ENCODE measurements at places on chromosomes 1 and 21.

DNA sequence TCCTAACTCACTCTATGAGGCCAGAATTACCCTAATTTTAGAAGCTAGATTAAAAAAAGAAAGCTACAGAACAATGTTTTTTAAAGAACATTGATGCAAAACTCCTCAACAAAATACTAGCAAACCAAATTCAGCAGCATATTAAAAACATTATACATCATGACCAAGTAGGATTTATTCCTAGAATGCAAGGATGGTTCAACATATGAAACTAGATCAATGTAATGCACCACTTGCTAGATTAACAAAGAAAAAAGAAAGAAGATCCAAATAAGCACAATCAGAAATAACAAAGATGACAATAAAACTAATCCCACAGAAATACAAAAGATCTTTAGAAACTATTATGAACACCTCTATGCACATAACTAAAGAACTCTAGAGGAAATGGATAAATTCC lies 13.3 kb upstream of the PPT1 start:
- no peak for DNase-seq

- no peak for DNase-seq
Observed at GRCh38 chr1:204377800-204378668, 18.3 kb upstream of the PLEKHA6 start.

DNA sequence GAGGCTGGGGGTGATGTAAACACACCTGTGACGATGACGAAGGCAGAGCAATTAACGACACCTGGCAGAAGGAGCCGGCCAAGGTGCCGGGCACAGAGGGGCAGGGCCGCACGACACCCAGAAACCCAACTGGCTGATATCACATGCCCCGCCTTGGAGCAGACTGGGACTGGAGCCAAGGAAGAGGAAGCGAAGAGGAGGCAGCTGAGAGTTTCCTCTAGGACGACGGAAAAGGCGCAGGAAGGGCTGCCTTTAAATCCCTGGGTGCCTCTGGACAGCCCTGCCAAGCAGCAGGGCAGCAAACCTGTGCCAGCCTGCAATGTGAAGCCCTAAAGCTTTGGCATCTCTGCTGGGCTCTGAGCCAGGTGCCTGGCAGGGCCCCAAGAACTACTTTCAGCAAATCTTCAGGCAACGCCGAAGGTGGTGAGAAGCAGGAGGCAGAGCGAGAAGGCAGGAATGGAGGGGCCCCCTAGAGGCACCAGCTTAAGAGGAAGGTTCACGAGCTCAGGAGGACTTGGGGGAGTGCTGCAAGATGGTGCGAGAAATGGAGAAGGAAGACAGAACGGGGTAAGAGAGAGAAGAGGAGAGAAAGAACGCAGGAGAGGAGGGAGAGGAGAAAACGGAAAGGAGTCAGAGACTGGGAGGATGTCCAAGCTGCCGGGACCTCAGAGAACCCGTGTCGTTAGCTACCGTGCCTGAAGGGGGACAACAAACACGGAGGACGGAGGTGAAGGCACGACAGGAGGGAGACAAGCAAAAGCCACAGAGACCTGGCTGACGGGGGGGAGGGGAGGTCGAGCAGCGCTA lies 25.3 kb upstream of the PEF1 start:
- peak; percentile 25 for DNase-seq

- DNase-seq: peak; percentile 82
Observed at GRCh38 chr1:40630488-40631223, 34.8 kb downstream of the RIMS3 start.

GRCh38 chr1:82706741-82707140 lies 906.0 kb downstream of the ADGRL2 start:
- DNase-seq: no peak

DNA sequence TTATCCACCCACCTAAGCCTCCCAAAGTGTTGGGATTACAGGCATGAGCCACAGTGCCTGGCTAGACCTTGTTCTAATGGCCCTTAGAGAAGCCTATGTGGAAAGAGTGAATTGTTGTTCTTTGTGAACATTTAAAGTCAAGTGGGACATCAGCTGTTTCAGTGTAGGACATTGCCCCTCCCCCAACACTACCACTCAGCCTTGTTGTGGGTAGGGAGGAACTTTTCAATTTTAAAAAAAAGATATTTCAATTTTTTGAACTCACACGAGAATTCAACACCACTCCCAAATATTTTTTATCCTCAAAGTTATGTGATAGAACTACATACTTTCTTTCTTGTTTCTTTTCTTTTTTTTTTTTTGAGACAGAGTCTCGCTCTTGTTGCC lies 36.7 kb upstream of the TMEM222 start:
- no peak for DNase-seq

DNA sequence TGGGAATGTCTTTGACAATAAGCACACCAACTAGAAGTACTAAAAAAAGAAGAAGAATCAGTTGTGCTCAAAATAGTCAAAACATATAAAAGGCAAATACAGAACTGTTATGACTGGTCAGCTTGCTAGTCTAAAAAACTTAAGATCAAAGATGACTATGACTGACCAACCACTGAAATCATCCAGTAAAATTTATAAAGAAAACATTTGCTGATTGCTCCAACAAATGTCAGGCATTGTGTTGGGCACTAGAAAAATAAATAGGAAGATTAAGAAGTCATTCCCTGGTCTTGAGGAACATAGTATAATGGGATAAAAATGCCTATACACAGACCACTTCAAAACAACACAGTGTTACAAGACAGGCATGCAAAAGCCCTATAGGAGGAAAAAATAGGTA lies 9.3 kb upstream of the ANGPTL3 start:
- DNase-seq: no peak

- peak; percentile 59 for DNase-seq
Observed at GRCh38 chr1:94463765-94464330, 45.7 kb downstream of the ABCD3 start.

DNA sequence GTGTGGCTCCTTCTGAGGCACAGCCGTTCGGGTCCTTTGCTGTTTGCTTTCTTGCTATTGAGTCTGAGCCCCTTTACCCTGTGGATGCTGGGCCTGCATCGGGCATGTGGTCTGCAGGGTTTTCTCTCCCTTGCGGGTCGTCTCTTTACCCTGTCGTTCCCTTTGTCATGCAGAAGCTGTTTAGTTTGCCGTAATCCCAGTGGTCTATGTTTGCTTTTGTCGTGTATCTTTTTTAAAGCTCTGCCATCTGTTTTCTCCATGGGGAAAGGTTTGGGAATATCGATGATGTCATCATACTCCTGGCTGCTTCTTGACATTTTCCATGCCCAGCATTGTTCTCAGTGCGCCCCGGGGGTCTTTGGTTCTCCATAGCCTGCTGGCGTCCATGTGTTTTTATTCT lies 68.2 kb downstream of the AGPAT3 start:
- DNase-seq: no peak

DNA sequence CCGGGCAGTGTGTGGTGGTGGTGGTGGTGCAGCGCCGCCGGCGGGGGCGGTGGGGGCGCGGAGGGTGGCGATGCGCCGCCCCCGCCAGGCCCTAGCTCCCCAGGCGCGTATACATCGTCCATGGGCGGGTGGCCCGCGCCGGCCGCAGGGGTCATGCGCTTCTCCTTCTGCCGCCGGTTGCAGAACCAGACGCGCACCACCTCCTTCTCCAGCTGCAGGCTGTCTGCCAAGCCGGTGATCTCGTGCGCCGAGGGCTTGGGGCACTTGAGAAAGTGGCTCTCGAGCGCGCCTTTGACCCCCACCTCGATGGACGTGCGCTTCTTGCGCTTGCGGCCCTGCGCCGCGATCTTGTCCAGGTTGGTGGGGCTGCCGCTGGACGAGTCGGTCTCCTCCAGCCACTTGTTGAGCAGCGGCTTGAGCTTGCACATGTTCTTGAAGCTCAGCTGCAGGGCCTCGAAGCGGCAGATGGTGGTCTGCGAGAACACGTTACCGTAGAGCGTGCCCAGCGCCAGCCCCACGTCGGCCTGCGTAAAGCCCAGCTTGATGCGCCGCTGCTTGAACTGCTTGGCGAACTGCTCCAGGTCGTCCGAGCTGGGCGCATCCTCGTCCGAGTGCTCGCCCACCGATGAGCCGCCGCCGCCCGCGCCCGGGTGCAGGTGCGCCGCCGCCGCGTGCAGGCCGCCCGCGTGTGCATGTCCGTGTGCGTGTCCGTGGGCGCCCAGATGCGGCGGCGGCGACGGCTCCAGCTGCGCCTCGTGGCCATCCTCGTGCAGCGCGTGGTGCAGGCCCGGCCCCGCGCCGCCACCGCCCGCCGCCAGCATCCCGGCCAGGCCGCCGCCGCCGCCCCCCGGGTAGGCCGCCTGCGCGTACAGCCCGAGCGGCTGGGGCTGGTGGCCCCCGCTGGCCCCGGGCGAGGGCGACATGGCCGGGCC lies 926 bp downstream of the POU3F1 start:
- DNase-seq: peak; percentile 42

- no peak for DNase-seq
Observed at GRCh38 chr21:46082963-46083790, 14.7 kb upstream of the COL6A2 start.

DNA sequence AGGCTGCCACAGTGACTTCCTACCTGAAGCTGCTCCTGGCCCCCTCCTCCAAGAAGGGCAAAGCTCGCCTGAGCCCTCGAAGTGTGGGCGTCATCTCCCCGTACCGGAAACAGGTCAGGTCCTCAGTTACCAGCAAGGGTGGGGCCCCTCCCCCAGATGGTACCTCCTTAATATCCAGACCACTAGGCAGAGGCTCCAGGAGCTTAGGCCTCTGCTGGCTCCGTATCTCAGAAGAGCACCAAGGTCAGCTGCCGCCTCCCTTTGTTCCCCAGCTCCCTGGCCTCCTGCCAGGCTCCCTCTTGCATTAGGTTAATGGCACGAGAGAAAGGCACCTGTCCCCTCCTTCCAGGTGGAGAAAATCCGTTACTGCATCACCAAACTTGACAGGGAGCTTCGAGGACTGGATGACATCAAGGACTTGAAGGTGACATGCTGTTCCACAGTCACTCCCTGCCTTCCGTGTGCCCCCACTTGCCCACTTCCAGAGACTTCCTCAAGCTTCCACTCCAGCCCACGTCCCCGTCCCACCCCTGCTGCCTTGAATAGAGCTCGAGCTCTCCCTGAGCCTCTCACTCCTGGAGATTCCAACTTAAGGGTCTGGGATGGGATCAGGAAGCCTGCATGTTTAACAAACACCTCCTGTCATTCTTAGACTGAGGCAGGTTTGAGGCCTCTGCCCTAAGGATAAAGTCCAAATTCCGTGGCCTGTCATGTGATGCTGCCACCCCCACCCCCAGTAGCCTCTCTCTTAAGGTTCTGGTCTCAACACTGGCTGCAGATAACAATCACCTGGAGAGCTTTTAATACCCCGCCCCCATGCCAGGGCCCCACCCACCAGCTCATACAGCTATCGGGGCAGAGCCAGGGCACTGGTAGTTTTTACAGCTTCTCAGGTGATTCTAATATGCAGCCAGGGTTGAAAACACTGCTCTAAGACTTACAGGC lies 8.3 kb downstream of the RHOC start:
- DNase-seq: peak; percentile 78

DNA sequence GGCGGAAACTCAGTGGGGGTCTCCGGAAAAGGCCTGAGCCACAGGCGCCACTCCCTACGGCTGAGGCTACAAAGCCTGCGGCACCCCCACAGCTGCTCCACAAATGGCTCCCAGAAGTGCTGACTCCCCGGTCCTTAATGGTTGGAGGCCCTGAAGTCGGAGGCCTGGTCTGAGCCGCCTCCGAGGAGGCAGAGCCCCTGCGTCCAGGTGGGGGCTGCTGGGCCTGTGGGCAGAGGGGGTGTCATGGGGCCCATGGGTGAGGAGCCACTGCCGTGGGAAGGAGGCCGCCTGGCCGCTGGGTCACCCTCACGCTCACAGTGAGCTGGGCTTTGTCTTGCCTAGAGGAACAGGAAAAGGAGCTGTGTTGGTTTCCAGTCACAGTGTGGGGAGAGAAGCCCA lies 12.4 kb upstream of the COL18A1 start:
- no peak for DNase-seq

GRCh38 chr1:204920967-204921366 lies 50.3 kb downstream of the NFASC start:
- no peak for DNase-seq

- no peak for DNase-seq
Observed at GRCh38 chr1:205188098-205188497, 23.4 kb downstream of the DSTYK start.

DNA sequence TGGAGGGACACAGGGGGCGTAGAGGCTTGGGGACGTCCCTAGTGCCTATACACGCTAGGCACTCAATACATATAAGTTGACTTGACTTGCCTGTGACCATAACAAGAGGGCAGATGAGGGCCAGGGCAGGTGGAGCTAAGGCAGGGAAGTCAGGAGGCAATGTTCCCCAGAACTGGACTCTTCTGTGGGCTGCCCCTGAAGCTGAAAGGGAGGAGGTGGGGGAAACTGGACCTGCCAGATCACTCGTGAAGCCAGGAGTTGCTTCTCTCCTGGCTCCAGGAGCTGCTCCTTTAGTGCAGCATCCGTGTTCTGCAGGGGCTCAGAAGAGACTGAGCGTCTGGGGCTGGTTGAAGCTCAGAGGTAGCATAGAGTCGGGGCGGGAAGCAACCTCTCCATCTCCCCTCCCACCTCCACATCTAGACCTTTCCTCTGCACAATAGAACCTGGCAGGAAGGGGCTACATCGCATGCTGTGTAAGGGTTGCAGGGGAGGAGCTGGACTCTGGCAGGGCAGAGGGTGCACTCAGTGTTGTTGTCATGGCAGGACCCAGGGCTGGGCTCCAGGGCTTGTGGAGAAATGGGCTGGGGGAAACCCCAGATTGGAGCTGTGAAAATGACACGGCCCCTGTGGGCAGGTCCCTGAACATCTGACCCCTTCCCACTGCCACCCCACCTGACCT lies 2.9 kb upstream of the SEMA4A start:
- no peak for DNase-seq

DNA sequence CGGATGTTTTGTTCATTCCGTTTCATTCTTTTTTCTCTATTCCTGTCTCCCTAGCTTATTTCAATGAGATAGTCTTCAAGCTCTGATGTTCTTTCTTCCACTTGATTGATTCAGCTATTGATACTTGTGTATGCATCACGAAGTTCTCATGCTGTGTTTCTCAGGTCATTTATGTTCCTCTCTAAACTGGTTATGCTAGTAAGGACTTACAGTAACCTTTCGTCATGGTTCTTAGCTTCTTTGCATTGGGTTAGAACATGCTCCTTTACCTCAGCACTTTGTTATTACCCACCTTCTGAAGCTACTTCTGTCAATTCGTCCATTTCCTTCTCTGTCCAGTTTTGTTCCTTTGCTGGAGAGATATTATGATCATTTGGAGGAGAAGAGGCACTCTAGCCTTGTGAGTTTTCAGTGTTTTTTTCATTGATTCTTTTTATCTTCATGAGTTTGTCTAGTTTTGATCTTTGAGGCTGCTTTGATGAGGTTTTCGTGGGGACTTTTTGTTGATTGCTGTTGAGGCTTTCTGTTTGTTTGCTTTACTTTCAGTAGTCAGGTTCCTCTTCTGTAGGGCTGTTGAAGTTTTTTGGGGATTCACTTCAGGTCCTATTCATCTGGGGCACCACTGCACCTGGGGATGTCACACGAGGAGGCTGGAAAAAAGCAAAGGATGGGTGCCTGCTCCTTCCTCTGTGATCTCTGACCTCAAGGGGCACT lies 496.9 kb upstream of the LRRC7 start:
- no peak for DNase-seq

DNA sequence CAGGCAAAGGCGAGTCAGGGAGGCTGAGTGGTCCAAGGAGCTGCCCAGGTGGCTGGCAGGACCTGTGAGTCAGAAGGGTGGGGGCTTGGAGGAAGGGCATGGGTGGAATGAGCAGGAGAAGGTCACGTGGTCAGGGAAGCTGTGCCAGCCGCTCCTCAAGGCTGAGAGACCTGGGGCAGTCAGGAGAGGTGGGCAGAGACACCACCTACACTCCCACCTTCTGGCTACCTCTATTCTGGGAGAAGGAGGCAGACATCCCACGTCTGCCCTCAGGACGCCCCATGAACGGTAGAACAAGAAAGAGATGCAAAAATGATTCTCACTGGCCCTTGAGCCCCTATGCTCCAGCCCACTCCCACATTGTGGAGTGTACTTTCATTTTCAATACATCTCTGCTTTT lies 151.8 kb upstream of the RAB4A start:
- DNase-seq: no peak

GRCh38 chr1:228850141-228851100 lies 115.1 kb downstream of the RHOU start:
- DNase-seq: no peak

Measured in erythroblast (primary cell).